Stimulated activated CD4-positive, alpha-beta T cell treated with anti-CD3 and anti-CD28 coated beads, Interleukin-2, amount 100 ng/mL, for 48 hours (primary cell): ENCODE measurements at places on chromosomes 3 and 15.
A peak's percentile ranks its signal among the peaks of the same experiment; 100 is the strongest.

DNA sequence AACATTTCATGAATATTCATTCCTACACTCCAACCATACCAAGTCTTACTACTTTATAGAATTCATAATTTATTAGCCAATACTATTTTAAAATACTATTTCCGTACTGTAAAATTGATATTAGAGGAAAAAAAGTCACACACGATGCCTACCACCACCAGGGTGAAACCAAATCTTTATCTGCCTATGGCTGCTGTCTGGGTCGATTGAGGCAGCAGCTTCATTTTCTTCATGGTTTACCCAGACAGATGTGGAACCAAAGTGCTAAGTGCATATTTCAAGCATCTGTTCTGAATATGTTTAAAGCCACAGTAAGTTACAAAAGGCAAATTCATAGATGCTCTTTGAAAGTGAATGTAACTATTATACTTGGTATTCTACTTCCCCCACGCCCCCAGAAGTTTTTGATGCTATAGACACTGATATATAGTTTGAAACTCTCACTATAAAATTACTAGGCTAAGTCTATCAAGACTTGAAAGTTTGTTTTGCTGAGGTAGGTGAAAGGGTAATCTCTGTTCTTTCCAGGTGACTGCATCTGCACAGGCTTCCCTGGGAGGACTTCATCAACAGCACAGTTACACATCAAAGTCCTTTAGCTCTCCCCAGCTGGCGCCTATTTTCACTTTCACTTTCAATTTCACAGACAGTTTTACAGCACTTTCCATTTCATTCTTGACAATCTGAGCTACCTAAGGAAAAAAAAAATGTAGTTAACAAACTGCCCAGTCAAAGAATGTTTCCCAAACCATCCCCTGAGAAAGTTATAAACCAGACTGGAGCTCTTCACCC lies 113.9 kb downstream of the POLQ start:
- DNase-seq = peak; percentile 33

DNA sequence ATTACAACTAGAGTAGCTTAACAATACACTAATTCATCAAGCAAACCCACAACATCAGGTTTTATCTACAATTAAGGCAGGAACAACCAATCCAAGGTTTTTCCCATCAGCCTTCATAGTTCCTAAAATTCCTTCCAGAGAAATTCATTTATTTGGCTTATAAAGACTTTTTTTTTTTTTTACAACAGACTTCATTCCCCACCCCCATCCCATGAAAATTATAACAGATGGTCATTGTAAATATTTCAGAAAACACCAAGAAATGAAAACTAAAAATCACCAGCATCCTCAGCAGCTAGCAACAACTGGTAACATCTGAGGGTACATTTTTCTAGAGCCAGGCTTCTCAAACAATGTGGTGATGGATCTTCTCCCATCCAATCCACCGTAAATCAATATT lies 11.0 kb downstream of the SH3BP5 start:
- DNase-seq = no peak

GRCh38 chr3:179943117-179943880 lies 93.4 kb downstream of the PEX5L start:
- DNase-seq = no peak

DNA sequence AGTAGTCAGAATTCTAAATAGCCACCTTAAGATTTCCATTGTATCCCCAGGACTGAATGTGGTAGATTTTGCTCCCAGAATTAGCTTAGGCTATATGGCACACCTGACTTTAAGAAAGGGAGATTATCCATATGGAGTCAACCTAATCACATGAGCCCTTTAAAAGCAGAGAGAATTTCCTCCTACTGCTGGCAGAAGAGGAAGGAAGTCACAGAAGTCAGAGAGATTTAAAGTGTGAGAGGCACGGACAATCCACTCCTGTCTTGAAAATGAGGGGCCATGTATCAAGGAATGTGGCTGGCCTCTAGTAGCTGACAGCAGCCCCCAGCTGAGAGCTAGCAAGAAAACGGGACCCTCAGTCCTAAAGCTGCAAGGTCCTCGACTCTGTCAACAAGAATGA lies 26.8 kb downstream of the LRRC31 start:
- DNase-seq = no peak

GRCh38 chr3:182644790-182645433 lies 148.4 kb upstream of the ATP11B start:
- peak; percentile 7 for DNase-seq

- no peak for DNase-seq
These were observed 736.0 kb upstream of the NR2F2 start for GRCh38 chr15:95594496-95594895.

GRCh38 chr3:71260782-71261181 lies 322.7 kb downstream of the FOXP1 start:
- no peak for DNase-seq

DNA sequence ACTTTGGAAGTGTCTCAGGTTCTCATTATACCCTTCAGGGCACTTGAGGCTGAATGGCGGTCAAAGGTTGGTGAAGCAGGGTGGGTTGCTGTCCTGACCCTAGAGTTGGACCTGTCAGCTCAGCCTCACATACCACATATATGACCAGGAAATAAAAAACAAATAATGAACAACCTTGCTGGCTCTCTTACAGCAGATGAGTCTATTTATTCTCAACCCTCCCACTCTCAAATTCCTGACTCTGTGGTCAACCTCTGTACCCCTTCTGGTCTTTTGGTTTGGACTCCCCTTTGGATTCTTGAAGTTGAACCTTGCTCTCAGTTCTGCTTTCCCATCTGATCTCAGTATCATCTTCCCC lies 16.9 kb downstream of the PPP2R3A start:
- no peak for DNase-seq

DNA sequence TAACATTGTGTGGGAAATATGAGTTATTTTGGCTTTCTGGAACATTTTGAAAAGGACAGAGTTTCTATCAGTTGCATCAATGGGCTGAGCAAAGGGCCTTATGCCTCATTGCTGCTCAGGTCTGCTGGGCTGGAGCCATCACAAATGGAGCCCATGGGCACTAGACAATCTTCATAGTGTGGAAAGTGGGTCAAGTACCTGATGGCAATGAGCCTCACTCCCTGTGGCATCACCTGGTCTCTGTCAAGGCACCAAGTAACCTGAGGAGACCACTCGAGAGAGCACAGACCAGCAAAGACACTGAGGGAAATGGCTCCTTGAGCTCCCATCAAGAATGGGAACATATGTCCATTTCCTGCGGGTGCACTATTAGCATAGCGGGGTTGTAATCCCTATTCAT lies 96.7 kb upstream of the PPP2R3A start:
- no peak for DNase-seq

DNA sequence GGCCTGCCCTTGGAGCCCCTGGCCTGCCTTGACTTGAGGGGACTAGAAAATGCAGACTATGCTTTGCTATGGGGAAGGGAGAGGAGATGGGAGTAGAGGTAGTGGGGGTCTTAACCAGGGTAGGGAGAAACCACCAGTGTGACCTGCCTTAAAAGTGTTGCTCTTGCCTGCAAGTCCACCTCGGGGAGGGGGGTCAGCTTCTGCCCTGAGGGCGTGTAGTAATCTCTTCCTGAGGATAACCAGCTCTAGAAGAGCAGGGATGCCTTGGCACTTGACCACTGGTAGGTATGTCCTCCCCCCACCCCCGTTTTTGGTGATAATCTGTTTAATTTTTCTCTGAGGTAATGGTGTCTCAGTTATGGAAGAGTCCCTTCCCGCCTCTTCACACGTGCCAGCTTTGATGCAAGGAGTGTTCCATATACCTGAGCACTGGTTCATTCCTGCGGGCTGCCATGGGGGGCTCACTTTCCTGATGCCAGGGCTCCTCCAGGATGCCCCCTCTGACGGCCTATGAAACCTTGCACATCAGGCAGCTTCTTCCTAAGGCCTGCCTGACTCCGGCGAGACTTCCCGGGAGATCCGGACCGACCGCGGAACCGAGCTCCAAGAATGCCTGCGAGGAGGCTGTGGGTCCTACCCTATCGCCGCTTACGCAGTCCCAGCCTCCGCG lies 780 bp upstream of the P4HTM start:
- DNase-seq = no peak

- no peak for DNase-seq
These were observed 23.2 kb upstream of the VPS8 start for GRCh38 chr3:184788751-184789150.

DNA sequence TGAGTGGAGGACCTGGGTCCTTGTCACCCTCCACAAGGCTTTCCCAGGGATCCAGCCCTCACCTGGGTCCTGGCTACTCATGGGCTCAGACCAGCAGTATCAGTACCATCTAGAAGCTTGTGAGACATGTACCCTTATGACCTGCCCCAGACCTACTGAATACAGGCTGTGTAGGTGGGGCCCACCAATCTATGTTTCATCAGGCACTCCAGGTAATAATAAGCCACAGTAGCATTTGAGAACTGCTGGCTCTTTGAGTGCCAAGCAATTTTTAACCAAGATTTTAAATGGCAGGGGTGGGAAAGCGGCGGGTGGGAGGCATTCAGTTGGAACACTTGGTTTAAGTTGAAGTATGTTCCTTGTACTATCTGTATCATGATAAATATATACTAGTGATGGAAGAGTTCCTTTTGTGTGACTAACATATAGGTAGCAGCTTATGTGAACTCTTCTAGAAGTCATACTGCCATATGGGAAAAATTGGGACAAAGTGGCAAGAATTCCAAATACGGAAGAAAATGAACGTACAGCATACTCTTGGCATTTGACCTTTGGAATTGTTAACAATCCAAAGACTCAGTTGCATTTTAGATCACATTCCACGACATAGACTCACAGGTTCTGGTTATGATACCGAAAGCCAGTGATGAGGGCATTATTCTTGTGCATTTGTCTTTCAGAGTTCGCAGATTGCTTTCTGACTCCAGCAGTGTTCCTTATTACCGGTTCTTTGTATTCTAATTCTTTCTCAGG lies 190.4 kb downstream of the GHSR start:
- no peak for DNase-seq

GRCh38 chr15:41512940-41513505 lies 604 bp downstream of the LTK start:
- no peak for DNase-seq

DNA sequence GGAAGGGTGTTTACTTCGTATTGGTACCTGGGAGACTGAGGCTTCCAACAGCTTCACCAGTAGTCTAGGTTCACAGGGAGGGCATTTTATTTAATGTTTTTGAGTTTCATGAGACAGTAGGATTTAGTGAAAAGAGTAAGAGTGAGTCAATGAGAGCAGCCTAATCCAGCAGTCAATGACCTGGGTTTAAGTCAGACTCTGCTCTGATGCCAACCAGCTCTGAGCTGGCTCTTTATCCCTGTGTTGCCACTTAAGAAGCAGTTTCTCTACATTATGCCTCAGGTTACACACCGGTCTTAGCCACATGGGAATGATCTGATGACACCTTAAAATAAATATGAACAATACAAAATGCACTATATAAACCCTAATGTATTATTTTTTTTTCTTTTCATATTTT lies 59.4 kb upstream of the KCNMB2 start:
- DNase-seq = no peak

DNA sequence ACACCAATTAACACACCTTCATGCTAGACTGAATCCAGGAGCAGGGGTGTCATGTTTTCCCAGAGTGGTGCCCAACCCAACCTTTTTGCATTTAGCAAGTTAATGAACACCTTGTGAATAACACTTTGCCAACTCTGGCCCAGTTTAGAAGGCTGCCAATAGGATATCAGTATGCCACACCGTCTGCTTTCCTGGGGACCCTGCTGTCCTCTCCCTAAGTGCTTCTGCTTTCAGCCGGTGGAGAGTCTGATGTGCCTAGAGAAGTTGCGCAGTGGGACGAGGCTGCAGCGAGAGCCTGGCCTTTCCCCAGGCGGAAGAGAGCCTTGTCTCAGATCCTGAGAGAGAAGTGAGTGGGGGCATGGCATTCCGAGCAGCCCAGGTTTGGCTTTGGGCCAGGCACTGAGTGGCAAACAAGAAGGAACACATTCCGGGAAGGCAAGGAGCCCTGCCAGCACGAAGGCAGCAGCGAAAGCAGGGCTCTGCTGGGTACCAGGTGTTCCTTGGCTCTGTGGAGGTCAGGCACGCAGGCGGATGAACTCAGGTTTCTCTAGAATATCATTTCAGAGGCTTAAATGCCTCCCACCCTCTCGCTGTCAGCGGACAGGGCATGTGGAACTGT lies 36.9 kb downstream of the SENP8 start:
- DNase-seq = no peak

DNA sequence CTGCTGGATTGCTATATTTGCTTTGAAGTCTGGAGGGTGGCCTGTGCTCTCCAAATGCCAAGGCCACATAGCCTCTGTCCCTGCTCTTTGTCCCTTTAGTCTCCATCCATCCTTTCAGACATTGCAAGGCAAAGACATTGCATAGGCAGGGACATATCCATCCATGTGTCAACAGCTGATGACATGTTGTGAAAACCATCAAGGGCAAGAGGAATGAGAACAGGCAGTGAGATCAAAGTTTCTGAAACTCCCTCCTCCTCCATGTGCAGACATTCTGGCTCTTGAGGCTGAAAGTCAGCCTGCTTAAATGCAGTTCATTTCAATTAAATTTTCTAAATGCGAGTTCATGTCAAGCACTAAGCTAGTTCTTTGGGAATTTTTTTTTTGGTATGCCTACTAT lies 135.2 kb upstream of the CTNNB1 start:
- no peak for DNase-seq

- no peak for DNase-seq
These were observed 409.1 kb upstream of the ATP11B start for GRCh38 chr3:182384221-182384620.

GRCh38 chr3:8097690-8098089 lies 403.9 kb upstream of the LMCD1 start:
- DNase-seq = no peak

DNA sequence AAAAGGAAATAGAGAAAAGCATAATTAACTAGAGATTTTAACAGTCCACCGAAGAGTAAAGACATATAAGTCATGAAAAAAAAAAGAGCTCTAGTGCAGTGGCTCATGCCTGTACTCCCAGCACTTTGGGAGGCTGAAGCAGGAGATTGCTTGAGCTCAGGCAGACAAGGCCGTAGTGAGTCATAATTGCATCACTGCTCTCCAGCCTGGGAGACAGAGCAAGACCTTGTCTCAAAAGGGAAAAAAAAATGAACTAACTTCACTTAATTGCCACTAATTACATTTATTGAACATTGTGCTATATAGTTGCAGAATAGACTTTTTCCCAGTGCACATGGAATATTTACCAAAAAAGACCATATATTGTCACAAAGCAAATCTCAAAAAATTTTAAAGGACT lies 221.8 kb downstream of the CBLB start:
- DNase-seq = no peak

DNA sequence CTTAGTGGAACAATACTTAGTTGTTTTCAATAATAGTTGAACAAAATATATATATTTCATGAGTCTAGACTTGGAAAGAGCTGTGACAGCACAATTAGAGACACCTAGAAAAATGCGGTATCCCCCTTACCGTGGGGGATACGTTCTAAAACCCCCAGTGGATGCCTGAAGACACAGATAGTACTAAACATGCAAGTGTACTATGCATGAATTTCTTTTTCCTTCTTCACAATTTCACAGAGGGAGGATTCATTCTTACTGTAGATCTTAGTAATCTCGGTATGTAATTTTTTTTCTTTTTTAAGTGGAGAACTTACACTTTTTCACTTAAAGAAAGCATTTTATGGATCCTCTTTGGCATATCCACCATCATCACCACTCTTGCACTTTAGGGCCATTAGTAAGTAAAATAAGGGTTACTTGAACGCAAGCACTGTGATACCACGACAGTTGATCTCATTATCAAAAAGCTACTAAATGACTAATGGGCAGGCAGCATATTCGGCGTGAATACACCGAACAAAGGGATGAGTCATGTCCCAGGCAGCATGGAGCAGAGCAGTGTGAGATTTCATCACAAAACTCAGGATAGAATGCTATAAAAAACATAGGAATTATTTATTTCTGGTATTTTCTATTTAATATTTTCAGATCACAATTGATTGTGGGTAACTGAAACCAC lies 72.3 kb upstream of the ZNF280D start:
- no peak for DNase-seq

GRCh38 chr3:118809696-118810498 lies 224.7 kb downstream of the IGSF11 start:
- no peak for DNase-seq
